ENCODE measurements at places on chromosomes 16 and 17.

GRCh38 chr16:61480250-61480649 is 556.0 kb downstream of the CDH8 start:
- no peak for DNase-seq

DNA sequence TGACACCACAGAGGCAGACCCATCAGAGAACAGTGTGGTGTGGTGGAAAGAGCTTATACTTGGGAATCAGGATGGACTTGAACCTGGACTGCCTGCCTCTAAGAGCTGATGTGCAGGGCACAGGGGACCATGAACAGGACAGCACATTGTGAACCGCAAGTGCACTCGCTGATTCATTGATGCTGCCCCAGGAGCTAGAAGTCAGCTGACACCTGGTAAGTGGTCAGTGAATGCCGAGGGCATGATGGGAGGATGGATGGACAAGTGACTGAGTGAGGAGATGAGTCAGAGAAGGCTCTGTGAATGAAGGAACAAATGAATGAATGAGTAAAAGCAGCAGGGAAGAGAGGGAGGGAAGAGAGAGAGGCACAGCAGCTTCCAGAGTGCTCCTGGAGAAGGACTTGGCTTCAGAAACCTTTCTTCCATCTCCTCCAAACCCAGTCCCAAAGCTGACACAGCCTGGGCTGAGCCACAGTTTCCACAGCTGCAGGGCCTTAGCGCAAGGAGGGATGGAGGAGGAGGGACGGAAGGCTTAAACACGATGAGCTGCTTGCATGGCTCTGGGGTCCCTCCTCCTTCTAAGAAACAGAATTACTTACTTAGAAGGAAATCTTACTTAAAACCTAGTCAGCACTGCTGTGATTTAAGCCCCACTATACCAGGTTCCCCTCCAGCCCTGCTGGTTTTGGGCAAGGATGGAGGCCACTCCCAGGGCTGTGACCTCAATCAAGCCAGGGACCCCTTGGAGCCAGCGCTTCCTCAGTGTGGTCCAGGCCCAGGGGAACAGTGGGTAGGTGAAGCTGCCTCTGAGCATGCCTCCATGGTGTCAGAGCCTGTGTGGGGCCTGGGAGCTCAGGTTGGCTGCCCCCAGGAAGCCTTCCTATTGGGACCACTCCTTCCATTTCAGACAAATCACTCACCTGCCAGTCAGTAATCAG is 184.6 kb downstream of the TMEM132E start:
- DNase-seq: no peak

DNA sequence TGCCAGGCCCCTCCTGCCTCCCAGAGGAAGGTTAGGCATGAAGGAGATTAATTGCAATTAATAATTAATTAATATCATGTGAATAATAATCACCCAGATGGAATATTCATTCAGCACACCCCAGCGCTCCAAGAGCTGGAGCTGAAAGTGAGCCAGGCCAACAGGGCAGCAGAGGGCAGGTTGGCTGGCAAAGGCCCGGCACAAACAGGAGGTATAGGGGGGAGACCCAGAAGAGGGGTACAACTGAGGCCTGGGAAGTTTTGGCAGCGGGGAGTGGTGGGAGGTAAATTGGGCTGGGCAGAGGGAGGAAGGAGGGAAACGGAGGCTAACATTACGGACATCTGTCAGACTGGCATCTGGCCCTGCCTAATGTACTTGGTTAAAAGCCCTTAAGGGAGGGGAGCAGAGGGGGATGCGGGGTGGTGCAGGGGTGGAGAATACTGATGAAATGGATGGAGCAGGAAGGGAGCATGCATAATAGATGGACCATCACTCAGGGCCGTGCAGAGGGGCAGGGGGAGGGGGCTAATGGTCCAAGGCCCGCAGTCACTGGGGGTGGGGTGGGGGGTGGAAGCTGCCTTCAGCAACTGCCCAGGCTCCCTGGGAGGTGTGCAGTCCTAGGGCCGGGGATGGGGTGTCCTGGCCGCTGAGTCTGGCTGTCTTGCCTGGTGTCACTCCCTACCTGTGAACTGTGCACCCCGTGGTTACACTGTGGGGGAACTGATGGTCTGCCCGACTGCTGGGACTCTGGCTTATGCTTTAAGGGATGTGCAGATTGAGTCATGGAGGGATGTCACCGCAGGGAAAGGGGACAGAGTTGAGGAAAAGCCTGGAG is 1.9 kb downstream of the ADAM11 start:
- DNase-seq: no peak

DNA sequence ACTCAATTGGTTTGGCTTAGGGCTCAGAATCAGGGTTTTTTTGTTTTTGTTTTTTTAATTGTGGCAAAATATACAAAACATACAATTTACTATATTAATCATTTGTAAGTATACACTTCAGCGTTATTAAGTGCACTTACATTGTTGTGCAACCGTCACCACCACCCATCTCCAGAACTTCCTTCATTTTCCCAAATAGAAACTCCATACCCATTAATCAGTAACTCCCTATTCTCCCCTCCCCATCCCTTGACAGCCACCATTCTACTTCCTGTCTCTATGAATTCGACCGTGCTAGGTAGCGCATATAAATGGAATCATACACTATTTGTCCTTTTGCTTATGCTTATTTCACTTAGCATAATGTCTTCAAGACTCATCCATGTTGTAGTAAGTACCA is 45.2 kb upstream of the DHX40 start:
- DNase-seq: no peak

- peak; percentile 38 for DNase-seq
These were observed 43.1 kb downstream of the GLG1 start for GRCh38 chr16:74563828-74564263.

GRCh38 chr16:24834459-24835335 is 11.1 kb upstream of the SLC5A11 start:
- DNase-seq: no peak

DNA sequence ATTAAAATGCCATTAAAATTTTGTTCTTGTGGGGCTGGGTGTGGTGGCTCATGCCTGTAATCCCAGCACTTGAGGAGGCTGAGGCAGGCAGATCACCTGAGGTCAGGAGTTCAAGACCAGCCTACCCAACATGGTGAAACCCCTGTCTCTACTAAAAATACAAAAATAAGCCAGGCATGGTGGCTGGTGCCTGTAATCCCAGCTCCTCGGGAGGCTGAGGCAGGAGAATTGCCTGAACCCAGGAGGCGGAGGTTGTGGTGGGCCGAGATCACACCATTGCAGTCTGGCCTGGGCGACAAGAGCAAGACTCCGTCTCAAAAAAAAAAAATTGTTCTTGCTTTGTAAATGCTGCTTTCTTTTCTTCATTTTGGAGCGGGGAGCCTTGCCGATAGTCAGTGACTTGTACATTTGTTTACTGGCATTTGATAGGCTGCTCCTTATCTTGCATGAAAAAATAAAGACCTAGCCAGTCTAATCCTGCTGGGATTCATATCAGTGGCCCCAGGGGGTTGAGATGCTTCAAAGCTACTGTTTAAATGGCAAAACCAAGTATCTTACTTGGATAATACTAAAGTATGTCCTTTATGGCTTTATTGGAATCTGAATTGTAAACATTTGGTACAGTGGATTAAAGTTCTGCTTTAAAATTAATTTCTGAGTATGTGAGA is 3.3 kb upstream of the CLTC start:
- no peak for DNase-seq

DNA sequence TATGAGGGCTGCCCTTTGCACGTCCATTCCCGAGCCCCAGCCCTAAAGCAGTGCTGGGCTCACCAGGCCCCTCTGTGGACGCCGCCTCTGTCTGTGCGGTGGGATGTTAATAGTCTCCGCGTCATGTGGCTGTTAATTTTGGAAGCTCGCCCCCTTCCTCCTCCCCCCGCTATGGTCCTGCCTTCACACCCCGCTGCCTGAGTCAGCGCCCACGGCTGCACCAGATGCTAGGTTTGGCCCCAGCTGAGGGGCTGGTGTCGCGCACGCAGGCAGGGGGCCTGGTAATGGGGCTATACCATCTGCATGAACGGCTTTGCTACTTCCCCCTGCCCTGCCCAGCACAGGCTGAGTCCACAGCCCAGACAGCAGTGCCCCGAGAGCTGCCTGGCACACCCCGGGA is 4.1 kb upstream of the SSTR5 start:
- no peak for DNase-seq

DNA sequence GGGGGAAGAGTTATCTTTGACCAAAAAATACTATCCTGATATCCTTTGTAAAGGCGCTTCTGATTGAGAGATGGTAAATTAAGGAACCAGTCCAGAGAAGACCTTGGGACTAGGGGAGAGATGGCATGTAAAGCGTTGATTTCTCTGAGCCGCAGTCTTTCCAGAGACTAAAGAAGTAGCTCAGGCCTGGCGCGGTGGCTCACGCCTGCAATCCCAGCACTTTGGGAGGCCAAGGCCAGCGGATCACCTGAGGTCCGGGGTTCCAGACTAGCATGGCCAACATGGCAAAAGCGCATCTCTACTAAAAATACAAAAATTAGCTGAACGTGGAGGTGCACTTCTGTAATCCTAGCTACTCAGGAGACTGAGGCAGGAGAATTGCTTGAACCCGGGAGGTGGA is 625 bp upstream of the CENPT start:
- DNase-seq: no peak

DNA sequence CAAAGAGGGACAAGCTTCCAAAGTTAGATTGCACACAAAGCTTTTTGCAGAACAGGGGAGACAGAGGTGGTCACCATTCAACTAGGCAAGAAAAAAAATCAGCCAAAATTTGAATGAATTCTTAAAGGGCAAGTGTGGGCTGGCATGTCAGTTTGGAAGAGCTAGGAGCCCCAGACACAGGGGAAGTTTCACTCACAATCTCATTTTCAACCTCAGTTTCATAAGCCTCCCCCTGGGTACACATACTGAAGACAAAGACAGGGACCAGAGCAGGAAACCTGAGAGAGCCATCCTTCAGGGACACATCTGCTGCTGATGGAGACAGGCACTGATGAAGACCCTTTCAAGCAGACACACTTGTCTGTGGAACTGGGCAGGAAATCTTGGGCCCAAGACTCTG is 106.3 kb upstream of the PSMD7 start:
- DNase-seq: no peak

DNA sequence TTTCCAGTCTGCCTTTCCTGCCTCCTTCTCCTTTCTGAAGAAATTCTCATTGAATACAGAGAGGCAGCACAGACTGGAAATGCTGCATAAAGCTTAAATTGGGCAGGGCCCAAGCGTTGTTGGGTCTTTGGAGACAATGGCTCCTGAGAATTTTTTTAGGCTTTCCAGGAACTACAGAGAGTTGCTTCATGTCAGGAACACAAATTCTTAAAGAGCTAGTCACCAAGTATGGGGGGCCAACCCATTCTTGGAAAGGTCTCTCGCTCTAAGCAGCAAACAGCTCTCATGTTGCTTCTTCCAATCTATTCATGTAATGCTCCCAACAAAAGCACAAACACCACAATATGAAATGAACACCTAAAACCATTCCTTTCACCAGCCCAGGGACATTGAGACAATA is 6.9 kb downstream of the HNF1B start:
- DNase-seq: no peak

DNA sequence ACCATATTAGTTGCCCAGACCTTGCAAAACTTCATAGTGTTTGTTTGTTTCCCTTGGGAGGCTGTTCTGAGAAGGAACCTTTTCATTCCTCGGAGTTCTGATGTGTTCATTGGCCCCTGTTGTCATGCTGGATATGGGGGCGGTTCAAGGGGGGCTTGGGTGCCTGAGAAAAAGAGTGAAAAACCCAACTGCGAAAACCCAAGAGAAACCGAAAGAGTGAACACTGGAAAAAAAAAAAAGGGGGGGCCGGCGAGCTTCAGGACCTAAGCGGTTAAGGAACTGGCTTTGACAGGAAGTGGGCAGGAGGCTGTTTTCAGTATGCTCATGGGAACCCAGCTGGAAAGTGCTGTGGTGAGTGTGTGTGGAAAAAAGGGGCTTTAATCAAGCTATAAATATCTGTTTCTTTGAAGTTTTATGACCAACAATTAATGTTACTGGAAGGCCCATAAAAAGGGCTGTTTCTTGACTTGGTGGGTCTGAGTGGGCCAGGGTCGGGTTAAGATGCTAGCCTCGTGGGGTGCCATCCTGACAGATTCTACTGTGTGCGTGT is 510.7 kb downstream of the MAF start:
- peak; percentile 75 for DNase-seq

GRCh38 chr17:16178836-16179235 is 36.5 kb downstream of the NCOR1 start:
- no peak for DNase-seq

DNA sequence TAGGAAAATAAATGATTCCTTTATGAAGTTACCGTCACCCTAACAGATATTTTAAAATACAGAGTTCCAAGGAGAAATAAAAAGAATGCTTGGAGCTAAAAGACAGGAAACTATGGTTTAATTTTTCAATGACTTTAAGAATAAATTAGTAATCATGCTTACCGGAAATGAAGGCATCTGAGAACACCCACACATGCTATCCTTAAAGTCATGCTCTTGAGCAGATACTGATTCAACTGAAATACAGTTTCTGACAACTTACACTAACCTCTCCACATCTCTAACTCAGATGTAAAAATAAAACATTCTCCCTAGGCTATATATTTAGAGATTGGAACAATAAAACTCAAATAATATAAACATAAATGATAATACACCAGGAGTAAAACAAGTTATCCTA is 7.8 kb downstream of the PSMD12 start:
- no peak for DNase-seq

- peak; percentile 78 for DNase-seq
These were observed at the start of gene MXRA7 for GRCh38 chr17:76710863-76711611. Gene MXRA7 (minus strand): TSS chr17:76710965. CDS start chr17:76710946, 19 bp downstream.

- peak; percentile 74 for DNase-seq
These were observed at the start of gene SLC16A3 for GRCh38 chr17:82228842-82229697. Gene SLC16A3 (plus strand): TSS chr17:82229042. CDS start chr17:82236009, 6,967 bp downstream.

- no peak for DNase-seq
These were observed 12.6 kb upstream of the XYLT1 start for GRCh38 chr16:17483351-17483750.

GRCh38 chr17:8436169-8436843 is 622 bp downstream of the NDEL1 start:
- peak; percentile 74 for DNase-seq

DNA sequence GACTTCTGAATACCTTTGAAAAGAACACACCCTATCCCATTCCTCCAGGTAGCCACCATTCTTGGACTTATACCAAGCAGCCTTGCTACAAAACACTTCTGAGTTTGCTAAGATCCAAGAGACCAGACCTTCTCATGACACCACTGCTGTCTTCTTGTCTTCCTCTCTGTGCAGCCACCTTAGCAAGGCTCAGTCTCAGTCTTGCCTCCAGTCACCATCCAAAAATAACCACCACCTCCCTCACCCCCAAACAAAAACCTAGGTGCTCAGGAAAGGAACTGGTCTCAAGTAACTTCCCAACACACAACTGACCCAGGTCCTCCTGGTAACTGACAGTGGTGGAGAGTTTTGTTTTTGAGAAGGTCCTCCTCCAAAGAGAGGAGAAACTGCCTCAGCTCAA is 90.9 kb upstream of the CORO6 start:
- no peak for DNase-seq

DNA sequence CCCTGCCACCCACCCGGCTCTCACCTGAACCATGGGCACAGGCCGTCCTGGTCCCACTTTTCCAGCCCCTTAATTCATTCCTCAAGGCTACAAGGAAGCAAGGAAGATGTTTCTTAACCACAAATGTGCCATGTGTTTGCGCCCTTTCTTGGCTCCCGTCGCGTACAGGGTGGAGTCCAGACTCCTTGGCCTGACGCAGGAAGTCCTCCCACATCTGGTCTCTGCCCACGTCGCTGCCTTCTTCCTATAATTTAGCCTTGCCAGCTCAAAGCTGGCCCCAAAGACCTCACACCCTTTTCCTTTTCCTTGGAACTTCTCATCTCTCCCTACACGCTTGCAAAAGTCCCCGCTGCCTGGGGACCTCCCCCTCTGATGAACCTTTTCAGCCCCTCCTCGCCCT is 38.8 kb upstream of the BHLHA9 start:
- no peak for DNase-seq

All from stimulated activated CD8-positive, alpha-beta memory T cell treated with anti-CD3 and anti-CD28 coated beads, Interleukin-4, amount 100 ng/mL, for 48 hours (primary cell).